ENCODE measurements at places on chromosomes 4 and X.

DNA sequence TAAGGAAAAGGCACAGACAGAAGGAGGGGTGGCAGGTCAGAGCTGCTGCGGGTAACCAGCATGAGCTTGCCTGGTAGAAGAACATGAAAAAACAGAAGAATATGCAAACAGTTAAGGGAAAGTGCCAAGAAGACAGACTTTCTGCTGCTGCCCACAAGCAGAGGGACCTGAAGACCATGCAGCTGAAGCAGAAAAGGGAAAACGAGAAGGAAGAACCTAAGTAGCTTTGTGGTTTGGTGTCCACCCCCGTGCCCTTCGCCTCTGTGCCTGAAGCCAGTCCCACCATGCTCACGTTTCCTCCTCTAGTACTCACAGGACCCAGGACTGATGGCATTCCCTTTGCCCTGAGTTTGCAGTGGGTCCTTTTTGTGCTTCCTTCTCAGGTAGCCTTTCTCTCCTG, 62.8 kb downstream of the UBA6 start:
- no peak for DNase-seq

DNA sequence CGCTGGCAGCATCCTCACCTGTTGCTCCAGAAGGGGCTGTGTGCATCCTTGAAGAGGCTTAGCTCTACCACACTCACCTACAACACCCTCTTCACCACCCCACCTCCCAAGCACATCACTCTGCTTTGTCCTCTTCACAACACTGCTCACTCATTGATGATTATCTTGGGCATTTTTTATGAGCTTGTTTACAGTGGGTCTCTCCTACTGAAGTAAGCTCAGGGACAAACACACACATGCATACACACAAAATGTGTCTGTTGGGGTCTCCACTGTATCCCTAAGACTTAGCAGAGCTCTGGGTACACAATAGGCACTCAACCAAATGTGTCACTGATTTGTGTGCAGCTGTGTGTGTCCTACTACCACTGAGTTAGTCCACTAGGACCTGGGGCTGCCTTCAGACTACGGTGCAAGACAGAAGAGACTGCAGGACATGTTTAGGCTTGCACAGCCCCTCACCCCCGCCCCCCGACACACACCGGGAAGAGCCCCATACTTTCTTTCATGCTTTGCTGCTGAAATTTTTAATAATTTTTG, 1.3 kb upstream of the GABRE start:
- no peak for DNase-seq

GRCh38 chr4:174260099-174260498, 23.4 kb downstream of the FBXO8 start:
- DNase-seq: no peak

DNA sequence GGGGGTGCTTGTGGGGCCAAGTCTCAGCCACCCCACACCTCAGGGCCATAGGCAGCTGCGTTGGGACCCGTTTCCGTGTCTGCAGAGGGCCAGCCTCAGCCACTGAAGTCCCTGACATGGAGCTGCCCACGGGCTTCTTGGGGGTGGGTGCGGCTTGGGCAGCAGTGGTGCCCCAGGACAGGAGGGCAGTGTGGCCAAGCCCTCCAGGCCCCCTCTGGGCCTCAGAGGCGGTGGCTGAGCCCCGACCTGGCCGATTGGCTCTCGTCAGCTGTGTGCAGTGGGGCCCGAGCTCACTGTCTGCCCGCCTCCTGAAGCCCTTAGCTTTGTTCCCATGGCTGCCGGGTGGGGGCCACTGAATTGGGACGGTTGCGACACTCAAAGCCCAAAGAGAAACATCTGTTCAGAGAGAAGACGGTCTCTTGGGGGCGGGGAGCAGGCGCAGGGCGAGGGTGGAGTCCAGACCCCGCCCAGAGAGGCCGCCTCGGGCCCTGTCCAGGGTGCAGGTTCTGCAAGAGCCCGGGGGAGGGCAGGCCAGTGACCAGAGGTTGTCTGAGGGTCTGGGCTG, 9.1 kb downstream of the FGFR3 start:
- DNase-seq: no peak

- no peak for DNase-seq
These were observed 27.8 kb downstream of the ADGRA3 start for GRCh38 chr4:22488106-22488505.

DNA sequence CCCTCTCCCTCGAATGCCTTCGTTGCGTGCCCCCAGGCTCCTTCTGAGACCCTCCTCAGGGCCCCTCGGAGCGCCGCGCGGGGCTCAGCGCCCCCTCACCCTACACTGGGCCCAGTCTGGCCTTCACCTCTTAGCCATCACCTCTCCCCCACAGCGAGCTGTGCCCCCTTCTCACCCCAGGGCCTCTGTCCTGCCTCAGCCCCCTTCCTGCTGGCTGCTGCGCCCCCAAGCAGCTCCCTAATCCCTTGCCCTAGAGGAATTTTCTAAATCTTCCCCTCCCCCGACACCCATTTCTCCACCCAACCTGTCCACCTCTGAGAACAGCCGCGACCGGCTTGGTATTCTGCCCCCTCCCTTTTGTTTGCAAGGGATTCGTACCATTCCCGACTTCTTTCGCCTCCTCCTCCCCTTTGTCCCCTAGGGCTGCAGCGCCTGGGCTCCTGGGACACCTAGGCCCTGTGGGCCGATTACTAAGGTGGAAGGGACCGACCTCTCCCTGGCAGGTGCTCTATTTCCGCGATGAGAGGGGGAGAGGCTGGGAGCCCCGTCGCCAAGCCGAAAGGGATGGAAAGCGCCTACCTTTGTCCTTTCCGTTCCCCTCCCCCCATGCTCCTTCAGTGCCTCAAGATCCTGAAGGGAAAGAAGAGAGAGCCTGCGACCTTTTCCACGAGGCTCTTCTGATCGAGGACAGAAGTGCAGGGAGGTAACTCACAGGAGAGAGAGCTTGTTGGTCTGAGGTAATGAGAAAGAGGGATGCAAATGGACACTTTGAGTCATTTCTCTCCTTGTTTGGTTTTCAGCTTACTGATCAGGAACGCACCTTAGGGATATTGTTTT, 10.9 kb downstream of the DLG3 start:
- DNase-seq: peak; percentile 24

DNA sequence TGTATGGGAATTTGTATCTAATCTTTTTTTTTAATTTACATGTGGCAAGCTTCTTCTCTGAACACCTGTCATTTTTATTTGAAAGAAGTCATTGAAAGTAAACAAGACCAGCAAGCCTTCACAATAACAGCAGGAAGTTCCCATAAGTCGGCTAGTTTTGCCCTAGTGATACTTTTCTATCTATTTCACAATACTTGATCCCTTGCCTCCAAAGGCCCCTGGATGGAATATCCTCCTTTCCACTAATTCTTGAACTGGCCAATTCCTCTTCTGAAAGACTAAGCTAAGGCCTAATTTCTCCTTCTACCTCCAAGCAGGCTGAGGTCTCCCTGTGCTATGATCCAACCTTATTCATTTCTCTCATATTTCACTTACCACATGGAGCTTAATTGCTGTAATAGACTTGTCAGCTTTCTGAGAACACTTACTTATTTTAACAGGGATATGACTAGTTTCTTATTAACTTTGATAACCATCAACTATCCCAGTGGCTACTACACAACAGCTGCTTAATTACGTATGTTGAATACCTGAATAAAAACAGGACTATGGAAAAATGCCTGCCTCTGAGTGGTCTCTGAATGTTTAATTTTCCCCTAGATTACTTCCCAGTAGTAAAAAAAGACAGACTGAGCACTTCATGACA, 194.2 kb downstream of the MAD2L1 start:
- no peak for DNase-seq

GRCh38 chr4:56289934-56290333, 97.4 kb downstream of the AASDH start:
- DNase-seq: no peak
